ENCODE measurements at places on chromosomes 12 and 14.

- no peaks in the 10 kb centered on the region for H3K36me3 ChIP-seq
- H3K27ac ChIP-seq, result no peak overlapping the region
- peaks cover 3% of the 10 kb centered on the region for H3K4me1 ChIP-seq
- DNase-seq, result no peak
Observed at GRCh38 chr12:45913631-45914030, 76.7 kb downstream of the SCAF11 start.

GRCh38 chr12:93127582-93128331 lies 198.7 kb upstream of the EEA1 start:
- H3K4me3 ChIP-seq, result no peak overlapping the region
- no peaks in the 10 kb centered on the region for H3K36me3 ChIP-seq
- peaks cover 2% of the 10 kb centered on the region for H3K4me1 ChIP-seq

- H3K27me3 ChIP-seq, result peaks cover 9% of the 10 kb centered on the region
- H3K36me3 ChIP-seq, result no peaks in the 10 kb centered on the region
- no peak overlapping the region for H3K27ac ChIP-seq
- no peak for DNase-seq
- H3K4me3 ChIP-seq, result no peak overlapping the region
- no peaks in the 10 kb centered on the region for H3K4me1 ChIP-seq
Observed at GRCh38 chr12:119036878-119037825, 55.8 kb downstream of the SRRM4 start.

- H3K27ac ChIP-seq, result peak overlapping the region; percentile 34
- peaks cover 15% of the 10 kb centered on the region for H3K4me1 ChIP-seq
- DNase-seq, result no peak
- H3K27me3 ChIP-seq, result no peaks in the 10 kb centered on the region
- peaks cover 2% of the 10 kb centered on the region for H3K36me3 ChIP-seq
Observed at GRCh38 chr12:93778306-93778705, 101.1 kb downstream of the CRADD start.
